ENCODE measurements at places on chromosomes 16 and 17. TPM values are rescaled to one million over a fixed set of nuclear protein-coding genes. Genes with fewer than 3 reads are reported as not detected.

The CACNG5 gene
- not detected for total RNA-seq

The HLF gene
- total RNA-seq, result 126 TPM

The METTL2A gene
- 18.0 TPM for total RNA-seq

The TTYH2 gene
- total RNA-seq, result 6.5 TPM

DNA sequence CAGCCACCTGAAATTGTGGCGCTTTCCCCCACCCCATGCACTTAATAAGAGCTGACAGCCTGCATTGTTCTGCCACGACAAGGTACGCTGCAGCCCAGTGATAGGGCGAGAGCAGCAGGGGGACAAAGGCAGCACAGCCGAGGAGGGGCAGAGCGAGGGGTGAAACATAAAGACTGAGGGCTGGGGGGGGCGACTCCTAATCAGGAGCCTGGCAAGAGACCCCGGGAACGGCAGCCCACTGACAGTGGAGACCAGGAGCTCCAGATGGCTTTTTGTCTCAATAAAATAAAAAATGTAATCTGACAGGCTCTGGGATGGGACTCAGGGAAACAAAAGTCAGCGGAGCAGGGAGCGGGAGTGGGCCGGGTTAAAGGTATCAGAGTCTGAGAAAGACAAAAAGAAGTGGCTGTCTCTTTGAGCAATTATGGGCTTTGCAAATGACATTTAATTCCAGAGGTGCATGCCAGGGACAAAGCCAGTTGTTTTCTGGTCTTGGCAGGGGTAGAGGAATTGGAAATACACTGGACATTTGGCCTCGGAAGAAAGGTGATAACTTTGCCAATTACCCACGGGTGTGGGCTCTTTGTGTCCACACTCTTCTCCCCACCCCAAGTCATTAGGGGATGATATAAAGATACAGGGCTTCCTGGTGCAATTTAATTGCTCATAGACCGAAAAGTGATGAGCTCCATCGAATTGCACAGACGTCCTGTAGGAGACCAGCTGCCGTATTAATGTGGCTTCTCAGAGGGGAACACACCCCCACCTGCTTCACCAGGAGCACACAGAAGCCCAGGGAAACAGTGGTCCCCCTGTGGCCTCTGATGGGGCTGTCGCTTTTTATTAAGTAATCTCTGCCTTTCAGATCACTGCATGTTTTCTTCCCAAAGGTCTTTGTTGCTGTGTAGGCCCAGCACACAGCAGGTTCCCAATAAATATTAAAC is 17.6 kb upstream of the CCDC182 start:
- ATAC-seq, result no peak

DNA sequence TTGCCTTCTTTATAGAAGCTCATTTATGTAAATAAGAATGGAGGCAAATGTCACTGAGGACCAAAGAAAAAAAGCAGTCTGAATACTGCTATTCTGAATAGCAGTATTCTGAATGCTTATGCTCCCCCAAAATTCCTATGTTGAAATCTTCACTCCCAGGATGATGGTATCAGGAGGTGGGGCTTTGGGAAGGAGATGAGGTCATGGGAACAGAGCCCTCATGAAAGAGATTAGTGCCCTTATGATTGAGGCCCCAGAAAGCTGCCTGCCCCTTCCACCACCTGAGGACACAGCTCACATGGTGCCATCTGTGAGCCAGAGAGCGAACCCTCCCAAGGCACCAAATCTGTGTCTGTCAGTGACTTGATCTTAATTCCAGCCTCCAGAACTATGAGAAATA is 28.8 kb downstream of the HEATR6 start:
- no peak for ATAC-seq

DNA sequence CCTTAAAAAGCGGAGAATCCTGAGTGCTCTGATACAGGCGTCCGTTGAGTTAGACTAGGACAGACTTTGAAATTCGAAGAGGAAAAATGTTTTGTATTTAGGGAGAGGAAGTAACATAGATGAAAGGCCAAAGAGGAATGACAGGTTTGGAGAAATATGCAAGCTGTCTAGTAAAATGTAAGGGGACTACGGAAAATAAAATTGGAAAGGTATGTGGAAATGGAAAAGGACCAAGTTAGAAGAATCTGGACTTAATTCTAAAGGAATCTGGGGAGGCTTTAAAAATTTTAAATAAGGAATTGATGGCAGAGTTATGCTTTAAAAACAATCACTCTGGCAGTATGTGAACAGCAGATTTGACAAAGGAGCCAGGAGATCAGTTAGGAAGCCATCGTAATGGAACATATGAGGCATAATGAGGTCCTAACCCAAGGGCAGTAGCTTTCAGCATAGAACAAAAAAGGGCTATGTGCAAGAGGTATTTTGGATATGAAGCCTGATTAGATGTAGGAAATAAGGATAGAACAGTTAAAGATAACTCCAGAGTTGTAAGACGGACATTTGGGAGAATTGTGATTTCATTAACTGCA is 38.3 kb downstream of the CYB561 start:
- no peak for ATAC-seq

DNA sequence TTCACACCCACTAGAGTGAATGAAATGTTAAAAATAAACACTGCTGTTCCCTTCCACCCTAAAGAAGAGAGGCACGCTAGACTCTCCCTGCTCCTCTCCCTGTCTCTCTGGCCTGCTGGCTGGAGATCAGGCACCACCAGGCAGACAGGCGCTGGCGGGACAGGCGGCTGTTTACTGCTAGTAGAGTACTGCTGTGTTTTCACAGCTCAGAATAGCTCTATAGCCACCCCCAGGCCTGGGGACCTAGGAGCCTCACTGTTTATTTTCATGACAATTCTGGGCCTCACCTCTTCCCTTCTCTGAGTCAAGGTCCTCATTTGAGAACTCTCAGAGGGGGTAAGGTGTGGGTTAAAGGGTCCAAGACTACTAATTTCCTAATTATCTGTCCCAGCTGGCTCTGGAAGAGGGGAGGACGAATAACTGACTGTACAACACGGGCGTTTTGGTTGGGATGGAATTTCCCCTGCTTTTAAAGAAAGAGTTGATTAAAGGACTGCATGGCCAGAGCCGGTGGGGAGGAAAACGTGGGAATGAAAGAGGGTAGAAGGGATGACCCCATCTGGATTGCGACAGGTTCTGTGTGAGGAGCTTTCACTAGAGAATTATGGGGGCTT is 9.0 kb upstream of the G6PC1 start:
- ATAC-seq, result peak; percentile 79

- ATAC-seq, result no peak
These were observed 168.5 kb downstream of the CYB561 start for GRCh38 chr17:63277629-63278028.

DNA sequence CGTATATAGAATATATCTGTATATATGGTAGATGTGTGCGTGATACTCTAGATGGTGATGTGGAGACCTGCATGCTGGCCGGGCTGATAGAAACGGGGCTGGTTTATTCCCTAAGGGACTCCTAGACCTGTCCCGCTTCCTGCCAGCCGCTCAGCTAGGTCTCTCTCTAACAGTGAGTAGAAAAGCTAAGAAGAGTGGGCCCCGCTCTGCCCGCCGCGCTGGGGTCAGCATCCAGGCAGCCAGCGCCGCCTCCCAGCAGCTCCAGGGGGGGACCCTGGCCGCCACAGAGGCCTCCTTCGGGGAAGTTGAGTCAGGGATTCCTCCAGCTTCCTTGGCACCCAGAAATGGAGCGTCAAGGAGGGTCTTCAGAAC is 9.4 kb downstream of the CYGB start:
- ATAC-seq, result no peak

DNA sequence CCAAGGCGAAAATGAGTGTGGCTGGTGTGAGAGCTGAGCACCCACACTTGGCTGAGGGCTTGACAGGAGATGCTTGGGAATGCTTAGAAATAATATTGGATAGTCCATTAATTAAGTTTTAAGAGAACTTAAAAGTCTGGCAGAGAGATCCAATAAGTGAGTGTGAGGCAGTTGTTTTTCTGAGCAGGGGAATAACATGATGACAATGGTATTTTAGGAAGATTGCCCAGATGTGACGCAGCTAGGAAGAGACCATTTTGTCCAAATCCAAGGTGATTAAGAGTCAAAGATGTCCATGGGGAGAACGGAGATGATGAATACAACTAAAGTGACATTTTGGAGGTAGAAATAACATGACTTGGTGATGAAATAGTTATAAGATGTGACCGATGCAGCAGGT is 102.8 kb upstream of the AXIN2 start:
- ATAC-seq, result no peak

- ATAC-seq, result no peak
These were observed 30.4 kb upstream of the FBXW10B start for GRCh38 chr17:15649861-15650421.

DNA sequence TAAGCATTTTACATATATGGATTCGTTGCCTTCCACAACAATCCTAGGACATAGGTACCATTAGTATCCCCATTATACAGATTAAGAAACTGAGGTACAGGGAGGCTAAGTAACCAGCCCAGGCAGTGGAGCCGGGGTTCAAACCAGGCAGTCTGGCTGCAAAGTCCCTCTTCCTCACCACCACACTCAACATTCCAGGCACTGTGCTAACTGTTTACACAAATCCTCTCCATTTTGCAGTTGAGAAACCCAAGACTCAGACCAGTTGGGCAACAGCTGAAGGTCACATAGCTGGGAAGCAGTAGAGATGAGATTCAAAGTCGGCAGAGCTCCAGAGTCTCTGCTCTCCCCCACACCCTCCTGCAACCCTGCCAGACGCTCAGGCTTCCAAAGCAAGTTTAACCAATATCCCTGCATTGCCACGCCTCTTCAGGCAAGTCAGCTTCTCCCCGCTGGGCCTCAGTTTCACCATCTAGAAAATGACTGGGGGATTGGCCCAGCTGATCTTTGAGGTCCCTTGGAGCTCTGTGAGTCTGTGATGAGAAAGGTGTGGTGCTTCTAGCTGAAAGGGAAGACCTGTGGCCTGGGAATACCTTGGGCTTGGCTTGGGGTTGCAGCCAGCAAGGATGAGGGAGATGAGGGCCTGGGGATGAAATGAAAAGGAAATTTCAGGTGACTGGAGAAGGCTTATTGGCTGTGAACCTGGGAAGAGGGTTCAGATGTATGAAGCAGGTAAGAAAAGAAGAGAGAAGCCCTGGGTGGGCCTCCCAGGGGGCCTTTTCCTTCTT is 14.0 kb downstream of the CCR7 start:
- peak; percentile 79 for ATAC-seq

DNA sequence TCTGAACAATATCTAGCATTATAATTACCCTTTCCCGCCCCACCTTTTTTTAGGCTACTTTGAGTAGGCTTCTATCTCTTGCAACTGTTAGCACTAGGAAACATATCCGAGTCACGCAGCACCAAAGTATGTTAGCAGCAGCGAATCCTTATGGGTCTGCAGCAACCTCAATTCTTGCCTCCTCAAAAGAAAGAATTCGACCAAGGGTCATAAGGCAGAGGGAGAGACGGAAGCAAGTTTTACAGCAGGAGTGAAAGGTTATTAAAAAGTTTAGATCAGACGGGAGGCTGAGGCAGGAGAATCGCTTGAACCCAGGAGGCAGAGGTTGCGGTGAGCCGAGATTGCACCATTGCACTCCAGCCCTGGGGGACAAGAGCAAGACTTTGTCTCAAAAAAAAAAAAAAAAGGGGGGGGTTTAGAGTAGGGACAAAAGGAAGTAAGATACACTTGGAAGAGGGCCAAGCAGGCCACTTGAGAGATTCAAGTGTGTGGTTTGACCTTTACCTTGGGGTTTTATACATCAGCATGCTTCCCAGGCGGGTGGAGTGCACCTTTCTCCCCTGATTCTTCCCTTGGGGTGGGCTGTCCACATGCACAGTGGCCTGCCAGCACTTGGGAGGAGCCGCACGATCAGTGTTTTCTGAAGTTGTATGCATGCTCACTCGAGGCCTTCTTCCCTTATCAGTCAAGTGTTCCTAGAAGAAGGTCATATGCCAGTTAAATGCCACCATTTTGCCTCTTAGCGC is 67.7 kb downstream of the HLF start:
- ATAC-seq, result no peak

DNA sequence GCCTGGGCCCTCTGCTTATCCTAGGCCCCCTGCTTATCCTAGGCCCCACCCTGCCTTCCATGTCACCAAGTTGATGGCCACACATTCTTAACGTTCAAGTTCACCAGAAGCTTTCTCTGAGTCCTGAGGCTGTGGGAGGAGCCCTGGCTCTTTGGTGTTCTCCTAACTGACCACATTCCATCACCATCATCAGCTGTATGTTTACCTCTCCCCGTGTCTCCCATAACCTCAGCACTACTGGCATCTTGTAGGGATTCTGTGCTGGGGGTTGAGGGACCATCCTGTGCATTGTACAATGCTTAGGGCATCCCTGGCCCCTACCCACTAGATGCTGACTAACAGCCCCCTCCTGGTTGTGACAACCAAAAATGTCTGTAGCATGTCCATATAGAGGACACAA is 99.3 kb downstream of the NDE1 start:
- no peak for ATAC-seq

- no peak for ATAC-seq
These were observed 1422.6 kb upstream of the CDH8 start for GRCh38 chr16:63458846-63459245.

DNA sequence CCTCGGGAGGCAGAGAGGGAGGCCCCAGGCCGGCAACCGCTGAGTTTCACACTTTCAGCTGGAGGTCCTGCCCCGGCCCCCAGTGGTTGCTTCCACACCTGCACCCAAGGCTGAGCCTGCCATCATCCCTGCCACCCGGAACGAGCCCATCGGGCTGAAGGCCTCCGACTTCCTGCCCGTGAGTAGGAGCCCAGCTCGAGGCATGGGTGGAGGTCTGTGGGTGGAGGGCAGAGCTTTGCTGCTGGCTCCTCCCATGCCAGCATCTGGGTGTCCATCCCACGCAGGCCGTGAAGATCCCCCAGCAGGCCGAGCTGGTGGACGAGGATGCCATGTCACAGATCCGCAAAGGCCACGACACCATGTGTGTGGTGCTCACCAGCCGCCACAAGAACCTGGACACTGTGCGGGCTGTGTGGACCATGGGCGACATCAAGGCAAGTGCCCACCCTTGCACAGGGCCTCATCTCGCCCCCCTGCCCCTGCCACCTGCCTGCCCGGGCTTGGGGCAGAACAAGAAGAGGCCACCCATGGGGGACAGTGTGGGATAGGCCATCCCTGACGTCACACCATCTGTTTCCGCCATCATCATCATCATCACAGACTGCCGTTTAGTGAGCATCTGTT is 19.6 kb downstream of the KATNB1 start:
- ATAC-seq, result no peak

DNA sequence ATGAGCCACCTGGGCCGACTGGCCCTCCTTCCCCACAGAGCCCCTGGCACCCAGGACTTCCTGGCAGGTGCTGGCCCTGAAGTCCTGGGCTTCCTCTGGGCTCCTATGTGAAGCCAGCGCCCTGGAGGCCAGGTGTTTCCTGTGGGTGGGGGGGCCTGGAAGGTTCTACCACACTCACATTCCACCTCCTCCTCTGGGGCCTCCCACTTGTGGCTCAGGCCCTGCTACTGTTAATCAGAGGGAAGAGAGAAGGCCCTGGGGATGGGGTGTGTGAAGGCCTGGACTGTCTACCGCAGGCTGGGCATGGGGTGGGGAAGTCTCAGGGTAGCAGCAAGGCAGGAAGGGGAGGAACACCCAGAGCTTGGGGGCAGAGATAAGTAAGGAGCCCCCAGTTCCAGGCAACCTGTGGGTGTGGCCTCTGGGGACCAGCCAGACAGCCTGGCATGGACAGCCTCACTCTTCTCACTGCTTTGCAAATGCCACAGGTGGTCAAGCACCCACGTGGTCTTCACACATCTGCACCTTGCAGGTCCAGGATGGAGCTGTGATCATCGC is 111.9 kb upstream of the TNRC6C start:
- ATAC-seq, result no peak

- ATAC-seq, result peak; percentile 92
These were observed 60.8 kb upstream of the CLEC18A start for GRCh38 chr16:69890114-69890891.

- no peak for ATAC-seq
These were observed 1.5 kb downstream of the FGF11 start for GRCh38 chr17:7440834-7441195.

- ATAC-seq, result no peak
These were observed 201.5 kb upstream of the N4BP1 start for GRCh38 chr16:48811478-48811877.

- no peak for ATAC-seq
These were observed 7.3 kb downstream of the CBX2 start for GRCh38 chr17:79785017-79785899.

Measured in gastroesophageal sphincter (tissue), 4 donors.